Activated naive CD4-positive, alpha-beta T cell treated with anti-CD3 and anti-CD28 coated beads, Interleukin-2, amount 10 ng/mL, durations not matched to agents 5 hours and 36 hours (primary cell): ENCODE measurements at places on chromosomes 11 and 22. TPM values are rescaled to one million over a fixed set of nuclear protein-coding genes. Genes with fewer than 3 reads are reported as not detected.

The MOGAT2 gene
- not detected for total RNA-seq

The PPP1CA gene
- 282 TPM for total RNA-seq

The IGLL5 gene
- not detected for total RNA-seq

The OR10D3 gene
- not detected for total RNA-seq

The MIOX gene
- total RNA-seq, result not detected

The FJX1 gene
- 0.22 TPM for total RNA-seq

The RASD2 gene
- not detected for total RNA-seq

The SMIM35 gene
- total RNA-seq, result 0.05 TPM

The CRACR2B gene
- 23.7 TPM for total RNA-seq

The LUZP2 gene
- not detected for total RNA-seq

The C11orf52 gene
- total RNA-seq, result not detected

The MUC5AC gene
- not detected for total RNA-seq

The CFAP300 gene
- total RNA-seq, result not detected

The DPP3 gene
- total RNA-seq, result 61.8 TPM

The FGF4 gene
- not detected for total RNA-seq

The MS4A15 gene
- not detected for total RNA-seq

The CNGA4 gene
- 0.22 TPM for total RNA-seq

The CDC42EP2 gene
- total RNA-seq, result not detected

The GGTLC3 gene
- total RNA-seq, result not detected

The DDX25 gene
- total RNA-seq, result not detected

The SHANK2 gene
- not detected for total RNA-seq

The OR2D2 gene
- not detected for total RNA-seq

The AKIP1 gene
- total RNA-seq, result 31.4 TPM

The GAL3ST1 gene
- total RNA-seq, result not detected

The UBQLNL gene
- total RNA-seq, result not detected
